Natural killer cell (primary cell): ENCODE measurements at places on chromosomes 7 and 10. TPM values are rescaled to one million over a fixed set of nuclear protein-coding genes. Genes with fewer than 3 reads are reported as not detected.

Gene DNA2
- 8.6 TPM for total RNA-seq

Gene LAMB4
- not detected for total RNA-seq

Gene PROSER2
- total RNA-seq = 1.9 TPM

Gene KLF14
- not detected for total RNA-seq

Gene CALCR
- total RNA-seq = not detected

Gene KCND2
- not detected for total RNA-seq

Gene PPP3CB
- 41.2 TPM for total RNA-seq
